Naive B cell (primary cell): ENCODE measurements at places on chromosomes 13 and 19. TPM values are rescaled to one million over a fixed set of nuclear protein-coding genes. Genes with fewer than 3 reads are reported as not detected.

DNA sequence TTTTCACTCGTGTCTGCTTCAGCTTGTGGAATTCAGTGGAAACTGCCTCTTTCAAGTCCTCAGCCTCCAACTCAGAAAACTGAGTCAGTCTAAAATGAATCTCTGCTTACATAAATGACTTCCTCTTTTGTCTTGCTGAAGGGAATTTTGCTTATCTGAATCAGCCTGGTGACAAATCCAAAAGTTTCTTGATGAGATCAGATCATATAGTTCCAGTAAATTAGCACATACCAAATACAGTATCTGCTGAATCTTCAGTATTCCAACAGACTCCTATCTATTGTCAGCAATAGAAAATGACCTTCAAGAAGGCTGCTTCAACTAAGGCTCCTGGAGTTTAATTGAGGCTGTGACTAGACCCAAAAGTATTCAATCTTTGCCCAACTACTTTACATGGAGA is 290.0 kb downstream of the MZT1 start:
- no peak overlapping the region for H3K27ac ChIP-seq
- H3K4me3 ChIP-seq: no peak overlapping the region
- no peak for DNase-seq
- H3K4me1 ChIP-seq: no peaks in the 10 kb centered on the region
- H3K36me3 ChIP-seq: no peaks in the 10 kb centered on the region

ENOX1 gene
- not detected for polyA plus RNA-seq

DNA sequence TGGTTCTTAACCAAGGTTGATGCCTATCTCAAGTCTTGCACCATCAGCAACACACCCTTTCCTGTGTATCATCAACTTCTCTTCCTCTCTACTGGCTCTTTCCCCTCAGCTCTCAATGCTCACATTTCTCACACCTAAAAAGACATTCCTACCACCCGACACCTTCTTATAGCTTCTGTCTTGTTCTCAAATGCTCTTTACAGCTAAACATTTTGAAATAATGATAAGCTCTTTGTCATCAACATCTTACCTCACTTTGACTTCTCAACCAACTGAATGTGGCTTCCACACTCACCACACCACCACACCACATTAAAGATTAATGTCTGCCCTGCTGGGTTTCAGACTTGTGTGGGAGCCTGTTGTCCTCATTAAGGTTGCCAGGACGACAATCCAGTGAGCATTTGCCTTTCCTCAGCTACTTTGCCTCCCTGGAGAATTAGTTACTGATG is 67.8 kb downstream of the RXFP2 start:
- H3K27ac ChIP-seq: no peak overlapping the region
- peaks cover 5% of the 10 kb centered on the region for H3K36me3 ChIP-seq
- no peak overlapping the region for H3K4me3 ChIP-seq

ZNF880 gene
- 64.3 TPM for polyA plus RNA-seq

- no peaks in the 10 kb centered on the region for H3K4me1 ChIP-seq
- no peak overlapping the region for H3K27ac ChIP-seq
- no peak for DNase-seq
- H3K27me3 ChIP-seq: no peaks in the 10 kb centered on the region
- H3K4me3 ChIP-seq: no peak overlapping the region
- H3K36me3 ChIP-seq: no peaks in the 10 kb centered on the region
Measured at GRCh38 chr13:43428545-43429296, 358.1 kb downstream of the ENOX1 start.

DNA sequence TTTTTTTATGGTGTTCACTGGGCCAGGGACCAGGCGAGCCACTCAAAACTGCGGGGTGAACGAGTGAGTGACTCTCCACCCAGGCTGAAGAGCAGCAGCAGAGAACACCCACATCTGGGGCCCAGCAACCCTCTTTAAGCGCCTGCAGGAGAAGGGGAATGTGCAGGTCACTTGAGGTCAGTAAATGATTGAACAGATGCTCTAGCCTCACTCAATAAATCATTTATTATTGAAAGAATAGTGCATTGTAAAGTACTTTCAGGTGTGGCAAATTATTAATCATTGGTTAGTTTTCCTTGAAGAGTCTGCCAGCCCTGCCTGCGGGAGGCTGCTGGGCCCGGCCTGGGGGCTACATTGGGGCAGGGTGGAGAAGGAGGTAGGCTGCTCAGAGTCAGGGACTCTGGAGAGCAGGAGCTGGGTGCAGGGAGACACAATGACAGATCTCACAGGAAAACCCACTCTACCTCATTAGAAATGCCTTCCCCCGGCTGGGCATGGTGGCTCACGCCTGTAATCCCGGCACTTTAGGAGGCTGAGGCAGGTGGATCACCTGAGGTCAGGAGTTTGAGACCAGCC is 42.5 kb downstream of the ABCC4 start:
- no peaks in the 10 kb centered on the region for H3K27me3 ChIP-seq
- no peaks in the 10 kb centered on the region for H3K36me3 ChIP-seq
- H3K27ac ChIP-seq: no peak overlapping the region
- DNase-seq: no peak

GRCh38 chr19:53034948-53035675 is 9.4 kb upstream of the ERVV-2 start:
- no peak overlapping the region for H3K4me3 ChIP-seq
- DNase-seq: no peak
- H3K27ac ChIP-seq: no peak overlapping the region
- no peaks in the 10 kb centered on the region for H3K4me1 ChIP-seq
- H3K27me3 ChIP-seq: peaks cover 39% of the 10 kb centered on the region

HOOK2 gene
- 2.8 TPM for polyA plus RNA-seq

GRCh38 chr19:5925830-5926427 is 11.9 kb downstream of the CAPS start:
- no peak for DNase-seq
- H3K27ac ChIP-seq: no peak overlapping the region
- no peak overlapping the region for H3K4me3 ChIP-seq
- no peaks in the 10 kb centered on the region for H3K36me3 ChIP-seq

DNA sequence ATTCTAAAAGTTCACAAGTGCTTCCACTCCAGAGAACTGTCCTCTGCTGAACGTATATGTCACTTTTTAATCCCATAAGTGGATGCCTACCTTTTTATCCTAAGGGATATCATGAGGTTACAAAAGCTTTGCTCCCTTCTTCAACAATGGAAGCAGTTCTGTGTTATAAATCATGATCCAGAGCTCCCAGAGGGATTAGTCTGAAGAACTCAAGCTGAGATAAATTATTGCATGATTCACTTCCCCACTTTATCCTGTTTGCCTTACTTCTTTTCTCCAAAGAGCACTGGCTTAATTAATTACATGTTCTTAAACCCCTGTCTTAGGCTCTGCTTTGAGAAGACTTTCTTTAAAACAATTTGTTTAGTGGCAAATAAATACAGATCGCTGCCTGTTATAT is 246.7 kb downstream of the PCDH17 start:
- DNase-seq: no peak
- H3K4me3 ChIP-seq: no peak overlapping the region
- no peak overlapping the region for H3K27ac ChIP-seq
- H3K27me3 ChIP-seq: no peaks in the 10 kb centered on the region
- no peaks in the 10 kb centered on the region for H3K36me3 ChIP-seq
- H3K4me1 ChIP-seq: no peaks in the 10 kb centered on the region

DNA sequence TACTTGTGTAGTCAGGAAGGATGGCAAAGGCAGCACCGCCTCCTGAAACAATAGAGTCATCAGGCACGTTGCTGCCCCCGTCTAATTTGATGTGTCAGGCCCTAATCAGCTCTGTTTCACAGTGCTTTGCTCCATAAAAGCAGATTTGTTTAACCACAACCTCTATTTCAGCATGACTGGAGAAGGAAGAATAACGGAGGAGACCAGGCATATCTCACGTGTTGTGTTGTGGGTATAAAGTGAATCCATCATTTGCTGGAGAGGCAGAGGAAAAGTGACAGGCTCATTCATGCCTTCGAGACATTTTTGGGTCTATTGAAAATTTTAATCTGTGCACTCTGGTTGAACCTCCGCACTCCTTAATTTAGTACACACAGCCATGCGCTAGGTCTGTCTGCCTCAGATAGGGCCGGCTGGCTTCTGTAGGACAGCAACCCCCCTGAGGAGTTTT is 940.4 kb upstream of the SLC10A2 start:
- H3K4me3 ChIP-seq: no peak overlapping the region
- H3K4me1 ChIP-seq: no peaks in the 10 kb centered on the region
- H3K36me3 ChIP-seq: no peaks in the 10 kb centered on the region

GRCh38 chr13:33787051-33787591 is 30.8 kb upstream of the RFC3 start:
- no peaks in the 10 kb centered on the region for H3K4me1 ChIP-seq
- H3K27me3 ChIP-seq: peaks cover 4% of the 10 kb centered on the region
- H3K27ac ChIP-seq: no peak overlapping the region
- peak overlapping the region; percentile 80 for H3K4me3 ChIP-seq
- peak; percentile 3 for DNase-seq

DNA sequence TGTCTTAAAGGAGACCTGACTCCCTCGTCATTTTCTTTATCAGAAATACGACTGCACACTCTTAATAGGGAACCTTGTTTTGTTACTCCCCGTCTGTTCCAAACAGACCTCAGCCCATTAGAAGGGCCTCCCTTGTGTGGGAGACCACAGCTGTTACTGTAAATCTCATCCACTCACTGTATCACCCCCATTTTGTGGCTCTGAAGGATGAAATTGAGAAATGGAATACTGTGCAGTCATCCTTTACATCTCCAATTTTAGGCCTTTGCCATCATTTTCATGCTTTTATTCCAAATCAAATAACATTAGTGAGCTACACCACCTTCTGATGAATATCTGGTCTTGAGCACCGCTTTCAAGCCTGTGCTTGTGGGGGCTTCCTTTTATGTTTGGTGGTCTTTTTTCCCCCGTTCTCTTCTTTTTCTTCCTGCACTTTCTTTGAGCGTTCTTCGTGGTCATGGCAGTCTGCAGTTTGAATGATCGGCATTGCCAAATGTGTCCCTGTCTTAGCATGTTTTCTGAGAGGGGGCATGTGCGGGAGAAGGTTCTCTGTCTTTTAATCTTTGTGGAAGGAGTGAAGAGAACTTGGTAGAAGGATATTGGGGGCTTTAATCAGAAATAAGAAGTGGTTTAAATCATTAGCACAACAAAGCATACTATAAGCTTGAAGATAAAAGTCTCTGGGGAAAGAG is 65.8 kb downstream of the GGACT start:
- H3K27ac ChIP-seq: peak overlapping the region; percentile 45
- DNase-seq: no peak
- peaks cover 6% of the 10 kb centered on the region for H3K4me1 ChIP-seq
- H3K36me3 ChIP-seq: no peaks in the 10 kb centered on the region
- H3K4me3 ChIP-seq: no peak overlapping the region

- no peak for DNase-seq
- H3K4me3 ChIP-seq: no peak overlapping the region
- no peaks in the 10 kb centered on the region for H3K27me3 ChIP-seq
- H3K4me1 ChIP-seq: no peaks in the 10 kb centered on the region
- no peak overlapping the region for H3K27ac ChIP-seq
Measured at GRCh38 chr19:16023146-16023915, 53.0 kb upstream of the TPM4 start.

DNA sequence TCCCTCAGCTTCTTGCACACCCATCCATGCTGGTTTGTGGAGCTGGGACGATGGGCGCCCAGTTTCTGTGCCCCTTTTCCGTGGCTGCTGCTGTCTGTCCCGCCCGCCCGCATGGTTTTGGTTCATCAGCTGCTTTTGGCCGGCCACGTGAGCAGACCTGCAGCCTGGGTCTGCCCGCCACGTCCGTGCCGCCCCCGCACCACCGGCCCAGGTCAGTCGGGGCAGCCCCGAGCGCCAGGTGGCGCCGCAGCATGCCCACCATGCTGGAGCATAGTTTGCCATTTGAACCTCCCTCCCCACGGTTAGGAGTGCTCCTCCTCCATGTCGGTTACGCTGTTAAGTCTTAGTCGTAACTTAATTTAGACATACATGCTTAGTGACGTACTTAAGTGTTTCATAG is 15.3 kb upstream of the RPS15 start:
- no peak overlapping the region for H3K27ac ChIP-seq
- H3K4me3 ChIP-seq: no peak overlapping the region
- no peak for DNase-seq
- peaks cover 12% of the 10 kb centered on the region for H3K4me1 ChIP-seq
- peaks cover 5% of the 10 kb centered on the region for H3K36me3 ChIP-seq

- H3K36me3 ChIP-seq: no peaks in the 10 kb centered on the region
- H3K27ac ChIP-seq: no peak overlapping the region
Measured at GRCh38 chr13:92122186-92122853, 723.9 kb downstream of the GPC5 start.

DNA sequence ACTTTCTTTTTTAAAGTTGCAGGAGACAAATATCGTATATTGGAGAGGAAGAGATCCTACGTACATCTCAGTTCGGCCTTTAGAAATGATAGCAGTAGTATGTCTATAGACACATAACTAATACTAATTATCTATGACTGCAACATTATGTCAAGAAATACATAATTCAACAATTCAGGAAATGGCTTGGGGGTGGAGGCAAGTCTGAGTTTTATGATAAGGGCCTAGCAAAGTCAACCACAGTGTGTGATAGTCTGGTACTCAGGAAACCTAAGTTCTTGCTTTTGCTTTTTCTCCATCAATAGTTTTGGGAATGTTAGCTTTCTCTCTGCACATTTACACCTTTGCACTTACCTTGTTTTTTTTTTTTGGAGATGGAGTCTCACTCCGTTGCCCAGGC is 27.5 kb upstream of the OBI1 start:
- H3K27ac ChIP-seq: no peak overlapping the region
- peaks cover 39% of the 10 kb centered on the region for H3K27me3 ChIP-seq
- H3K4me1 ChIP-seq: no peaks in the 10 kb centered on the region
- DNase-seq: no peak

- peaks cover 17% of the 10 kb centered on the region for H3K4me1 ChIP-seq
- H3K27me3 ChIP-seq: peaks cover 11% of the 10 kb centered on the region
- DNase-seq: no peak
- no peaks in the 10 kb centered on the region for H3K36me3 ChIP-seq
Measured at GRCh38 chr19:6707658-6708018, 12.8 kb downstream of the C3 start.

DNA sequence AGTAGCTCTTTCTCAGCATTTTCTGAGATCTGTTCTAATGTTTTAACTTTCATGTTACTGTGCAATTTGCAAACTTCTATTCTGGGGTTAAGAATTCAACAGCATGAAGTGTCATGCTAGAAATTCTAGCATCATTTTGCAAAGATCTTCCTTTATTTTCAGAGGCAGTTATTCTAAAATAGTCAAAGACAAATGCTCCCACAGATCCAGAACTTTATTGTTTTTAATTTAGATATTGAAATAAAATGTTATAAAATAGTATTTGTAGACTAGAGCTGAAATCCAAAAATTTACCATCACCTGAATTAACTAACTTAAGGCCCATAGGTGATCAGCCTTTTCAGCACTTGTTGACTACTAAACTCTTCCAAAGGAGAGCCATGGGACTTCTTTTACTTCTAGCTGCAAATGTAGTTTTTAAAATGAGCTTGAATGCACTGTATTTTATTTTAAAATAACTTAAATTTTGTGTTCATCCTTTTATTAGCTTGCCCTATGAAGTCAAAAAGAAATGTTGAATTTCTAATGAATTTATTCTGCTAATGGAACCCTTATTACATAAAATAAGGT is 3.2 kb downstream of the MAB21L1 start:
- H3K27ac ChIP-seq: no peak overlapping the region
- H3K4me3 ChIP-seq: no peak overlapping the region

PRX gene
- not detected for polyA plus RNA-seq
